ENCODE measurements at places on chromosomes 4 and X.

DNA sequence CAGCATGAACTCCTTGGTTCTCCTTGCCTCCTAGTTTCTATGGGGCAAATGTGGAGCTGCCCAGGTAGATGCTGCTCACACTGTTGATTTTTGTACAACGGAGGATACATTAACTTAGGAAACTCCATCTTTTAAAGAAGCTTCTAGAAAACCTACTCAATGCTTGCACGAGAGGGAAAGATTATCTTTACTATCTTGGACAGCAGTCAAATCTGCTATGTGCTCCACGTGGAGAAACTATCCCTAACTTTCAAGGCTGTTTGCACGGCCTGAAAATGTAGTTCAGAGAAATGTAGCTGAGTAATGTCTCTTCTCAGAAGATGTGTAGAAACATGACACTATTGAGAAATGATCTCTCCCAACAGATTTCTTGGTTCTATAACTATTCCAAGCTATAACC, 1530.9 kb upstream of the PABPC4L start:
- DNase-seq = no peak

- no peak for DNase-seq
These were observed 50.0 kb upstream of the TRIM2 start for GRCh38 chr4:153154007-153154975.

- no peak for DNase-seq
These were observed 17.0 kb downstream of the CA5B start for GRCh38 chrX:15755091-15755490.

DNA sequence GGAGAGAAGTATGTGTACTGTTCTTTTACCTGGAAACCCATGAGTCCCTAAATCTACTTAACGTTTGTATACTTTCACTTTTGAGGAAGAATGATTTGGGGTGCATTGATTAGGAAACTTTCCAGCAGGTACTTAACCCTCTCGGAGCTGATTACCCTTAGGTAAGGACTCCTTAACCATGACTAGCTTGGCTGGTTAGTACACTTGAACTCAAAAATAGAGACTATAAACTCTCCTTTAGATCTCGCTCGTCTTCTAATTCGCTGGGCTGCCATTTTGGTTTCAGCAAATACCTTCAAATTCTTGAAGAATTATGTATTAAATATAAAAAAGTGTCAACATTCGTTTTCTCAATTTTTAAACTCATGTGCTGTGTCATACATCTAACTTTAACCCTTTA, 2.0 kb downstream of the USP9X start:
- DNase-seq = no peak

DNA sequence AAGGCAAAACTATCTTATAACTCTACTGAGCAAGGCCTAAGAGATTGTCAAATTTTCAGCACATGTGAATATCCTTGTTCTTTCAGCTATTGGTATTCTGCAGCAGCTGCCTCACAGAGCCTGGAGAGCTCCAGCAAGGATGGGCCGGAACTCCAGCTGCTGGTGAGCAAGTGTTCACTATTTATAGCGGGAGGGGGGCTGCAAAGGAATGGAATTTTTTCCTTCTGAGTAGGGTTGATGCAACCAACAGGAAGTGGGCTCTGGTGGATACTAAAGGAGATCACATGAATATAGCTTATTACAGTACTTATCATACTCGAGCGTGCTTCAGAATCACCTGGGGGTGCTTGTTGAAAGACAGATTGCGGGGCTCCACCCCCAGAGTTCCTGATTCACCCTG, 20.2 kb upstream of the SETD7 start:
- DNase-seq = no peak

- DNase-seq = no peak
These were observed 546.0 kb downstream of the BCOR start for GRCh38 chrX:39551762-39552161.

- DNase-seq = no peak
These were observed 48.8 kb downstream of the MCUB start for GRCh38 chr4:109608879-109609278.

- DNase-seq = no peak
These were observed 192.4 kb upstream of the RASGEF1B start for GRCh38 chr4:81664079-81664478.

DNA sequence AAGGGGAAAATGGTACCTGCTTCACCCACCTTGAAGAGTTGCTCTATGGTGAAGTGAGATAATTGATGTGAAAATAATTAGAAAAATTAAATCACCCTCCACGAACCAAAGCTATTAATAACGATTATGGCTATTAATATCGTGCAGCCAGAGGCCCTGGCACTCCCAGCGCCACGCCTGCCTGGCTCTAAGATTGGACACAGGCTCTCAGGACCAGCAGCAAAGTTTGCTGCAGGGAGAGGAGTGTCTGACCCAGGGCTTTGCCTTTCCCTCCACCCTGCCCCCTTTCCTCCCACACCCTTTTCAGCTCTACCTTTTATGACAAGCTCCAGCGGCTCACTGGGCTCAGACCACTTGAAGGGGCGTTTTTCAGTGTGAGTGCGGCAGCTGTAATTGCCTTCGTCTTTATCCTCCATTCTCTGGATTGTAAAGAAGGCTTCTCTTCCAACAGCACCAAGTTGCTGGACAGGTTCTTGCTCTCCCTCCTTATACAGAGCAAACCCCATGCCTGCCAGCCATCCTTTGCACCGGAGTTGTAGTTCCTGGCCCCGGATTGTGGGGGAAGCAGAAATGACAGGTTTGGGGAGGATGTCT, 11.5 kb downstream of the IGSF1 start:
- DNase-seq = no peak

GRCh38 chrX:12962041-12962504, 12.8 kb upstream of the TMSB4X start:
- DNase-seq = no peak

- DNase-seq = no peak
These were observed 21.5 kb downstream of the AMOT start for GRCh38 chrX:112819008-112819640.

DNA sequence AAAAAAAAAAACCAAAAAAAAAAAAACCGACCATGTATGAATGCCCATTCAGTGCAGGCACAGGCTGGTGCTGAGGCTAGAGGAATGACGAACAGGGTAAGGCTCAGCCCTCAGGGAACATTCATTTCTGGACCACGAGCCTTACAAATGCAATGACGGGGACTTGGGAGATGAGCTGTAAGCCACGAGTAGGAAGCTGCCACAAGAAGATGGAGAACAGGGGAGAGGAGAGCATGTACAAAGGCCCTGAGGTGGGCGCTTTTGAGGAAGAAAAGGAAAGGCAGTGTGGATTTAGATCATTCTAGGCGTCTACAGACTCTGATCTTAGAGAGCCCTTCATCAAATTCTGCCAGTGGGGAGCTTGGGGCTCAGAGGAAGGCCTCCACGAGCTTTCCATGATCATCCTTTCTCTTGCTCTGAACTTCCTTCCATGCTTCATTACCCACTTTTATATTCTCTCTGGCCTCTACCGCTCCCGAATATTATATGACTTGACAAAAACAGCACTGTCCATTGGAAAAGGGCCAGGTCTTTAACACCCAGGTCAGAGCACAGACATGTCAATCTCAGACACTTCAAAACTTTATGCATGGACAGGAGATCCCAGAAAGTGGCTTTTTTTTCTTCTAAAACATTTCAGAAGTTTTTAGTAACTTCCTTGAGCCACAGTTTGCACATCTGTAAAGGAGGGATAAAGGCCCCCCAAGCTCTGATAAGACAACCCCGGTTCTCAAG, 3.3 kb upstream of the ZNF518B start:
- no peak for DNase-seq

GRCh38 chr4:7610022-7610670, 175.4 kb upstream of the PSAPL1 start:
- DNase-seq = no peak

DNA sequence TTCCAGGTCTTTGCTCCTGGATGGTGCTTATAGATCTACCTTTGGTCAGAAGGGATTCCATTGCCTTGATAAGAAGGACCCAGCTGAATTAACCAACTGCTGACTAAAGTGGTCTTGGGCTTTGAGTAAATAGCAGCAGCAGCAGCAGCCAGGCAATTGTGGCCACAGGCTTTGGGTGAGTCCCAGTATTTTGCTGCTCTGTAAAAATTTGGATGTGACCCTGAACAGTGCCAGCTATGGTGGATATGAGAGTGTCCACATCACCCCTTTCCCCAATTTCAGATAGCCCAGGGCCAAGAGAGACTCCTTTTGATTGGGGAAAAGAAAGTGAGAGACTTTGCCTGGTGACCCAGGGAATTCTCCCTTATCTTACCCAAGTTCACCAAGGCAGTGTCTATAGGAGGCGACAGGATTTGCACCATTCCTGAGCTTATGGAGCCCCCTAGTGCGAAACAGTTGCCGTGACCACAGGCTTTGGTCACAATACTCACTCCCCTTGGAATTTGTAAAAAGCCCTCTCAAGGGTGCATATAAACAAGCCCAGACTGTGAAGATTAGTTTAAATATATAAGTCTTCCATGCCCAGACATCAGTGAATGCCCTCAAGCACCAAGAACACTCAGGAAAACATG, 518.0 kb downstream of the TMA16 start:
- DNase-seq = no peak

DNA sequence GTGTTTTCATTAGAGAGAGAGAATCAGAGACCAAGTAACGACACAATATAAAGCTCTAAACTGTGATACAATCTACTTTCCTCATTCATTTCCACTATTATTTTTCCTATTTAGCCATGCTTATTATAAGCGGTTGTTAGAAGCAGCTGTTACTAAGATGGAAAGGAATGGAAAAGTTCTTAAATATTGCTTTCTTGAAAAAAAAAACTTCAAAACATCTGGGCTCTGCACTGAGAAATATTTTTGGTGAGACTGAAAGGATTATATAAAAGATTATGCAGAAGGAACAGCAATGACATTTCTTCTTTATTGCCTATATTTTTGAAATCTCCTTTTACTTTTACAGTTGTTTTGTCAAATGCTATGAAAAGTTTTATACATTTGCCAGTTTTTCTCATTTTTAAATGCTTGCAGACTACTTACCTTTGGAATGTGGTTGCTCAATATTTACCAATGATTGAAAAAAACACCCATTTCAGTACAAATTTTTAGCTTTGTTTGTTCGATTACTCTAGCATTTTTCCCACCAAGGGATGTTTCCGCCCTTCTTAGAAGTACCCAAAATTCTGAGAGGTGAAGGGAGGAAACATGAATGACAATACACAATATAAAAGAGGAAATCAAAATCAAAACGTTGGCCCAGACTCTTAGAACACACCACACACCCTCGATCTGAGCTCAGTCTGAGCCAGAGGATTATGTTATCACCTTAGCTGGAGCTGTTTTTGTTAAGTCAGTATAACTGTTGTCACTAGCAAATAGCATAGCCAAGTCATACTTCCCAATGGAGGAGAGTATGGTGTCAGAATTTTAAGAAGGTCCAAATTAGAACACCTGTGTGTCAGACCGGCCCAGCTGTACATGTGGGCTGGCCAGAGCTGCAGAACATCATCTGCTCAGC, 18.4 kb downstream of the DKK2 start:
- no peak for DNase-seq

DNA sequence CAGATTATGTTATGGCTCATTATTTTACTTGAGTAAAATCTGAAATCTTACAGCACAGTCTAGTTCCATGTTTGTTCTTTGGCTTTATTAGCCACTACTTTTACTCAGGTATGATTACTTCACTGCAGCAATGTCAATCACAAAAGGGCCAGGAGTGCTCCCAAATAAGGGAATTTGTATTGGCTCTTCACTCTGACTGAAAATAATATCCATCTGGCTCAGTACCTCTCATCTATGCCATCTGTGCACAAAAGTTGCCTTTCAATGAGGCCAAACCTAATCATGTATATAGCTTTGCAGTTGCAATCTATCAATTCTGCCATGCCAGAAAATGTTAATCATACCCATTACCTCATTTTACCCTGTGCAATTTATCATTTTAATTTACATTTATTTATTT, 161.1 kb downstream of the TECRL start:
- no peak for DNase-seq

DNA sequence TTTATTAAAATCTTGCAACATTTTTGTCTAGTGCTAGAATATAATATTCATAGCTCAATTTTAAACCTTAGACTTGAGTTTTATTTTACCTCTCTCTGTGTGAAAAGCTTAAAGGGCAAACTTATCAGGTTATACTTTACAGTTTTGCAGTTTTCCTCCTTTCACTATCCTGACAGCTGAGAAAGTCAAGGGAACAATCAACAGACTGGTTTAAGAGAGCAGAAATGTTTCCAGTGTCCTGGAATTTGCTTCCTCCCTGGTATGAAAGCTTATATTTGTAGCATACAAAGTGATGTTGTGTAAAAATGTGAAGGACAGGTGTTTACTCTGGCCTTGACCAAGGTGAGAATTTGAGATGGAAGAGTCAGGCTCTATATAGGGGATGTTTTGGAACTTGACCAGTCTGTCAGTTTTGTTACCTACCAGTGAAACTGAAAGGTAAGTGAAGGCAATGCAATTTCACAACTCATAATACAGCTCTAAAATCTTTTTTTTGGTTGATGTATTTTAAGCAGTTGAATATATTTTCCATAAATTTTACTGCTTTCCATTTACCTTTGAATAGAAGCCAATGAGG, 64.6 kb downstream of the FHIP1A start:
- no peak for DNase-seq

- no peak for DNase-seq
These were observed 197.2 kb upstream of the CNKSR2 start for GRCh38 chrX:21176921-21177571.

- DNase-seq = no peak
These were observed 73.6 kb downstream of the PALLD start for GRCh38 chr4:168570466-168570865.

GRCh38 chr4:87540146-87541058, 11.2 kb upstream of the SPARCL1 start:
- DNase-seq = no peak

- DNase-seq = no peak
These were observed 74.3 kb upstream of the IQCM start for GRCh38 chr4:149889991-149890390.

All from stimulated activated CD4-positive, alpha-beta T cell treated with anti-CD3 and anti-CD28 coated beads, Interleukin-1b, Interleukin-23, amount 100 ng/mL, for 1 hour (primary cell).